ENCODE measurements at places on chromosomes 12 and 14.

DNA sequence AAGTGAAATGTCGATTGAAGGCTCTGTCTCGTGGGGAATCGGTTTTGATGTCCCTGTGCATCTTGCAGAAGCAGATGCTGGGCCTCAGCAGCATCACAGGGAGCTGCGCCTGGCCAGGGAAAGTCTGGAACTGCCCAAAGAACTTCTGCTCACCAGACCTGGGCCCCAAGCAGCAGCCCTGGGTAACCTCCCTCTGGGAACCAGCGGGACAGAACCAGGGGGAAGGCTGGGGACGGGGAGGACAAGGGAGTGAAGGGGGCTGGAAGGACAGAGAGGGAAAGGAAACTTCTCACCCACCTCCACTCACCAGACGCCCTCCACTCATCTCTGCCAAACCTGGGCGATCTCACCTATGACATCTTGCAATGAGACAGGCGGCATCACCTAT, 26.8 kb upstream of the C14orf180 start:
- H3K27ac ChIP-seq = no peak overlapping the region
- no peak overlapping the region for H3K4me3 ChIP-seq
- H3K4me1 ChIP-seq = no peaks in the 10 kb centered on the region
- no peaks in the 10 kb centered on the region for H3K36me3 ChIP-seq

DNA sequence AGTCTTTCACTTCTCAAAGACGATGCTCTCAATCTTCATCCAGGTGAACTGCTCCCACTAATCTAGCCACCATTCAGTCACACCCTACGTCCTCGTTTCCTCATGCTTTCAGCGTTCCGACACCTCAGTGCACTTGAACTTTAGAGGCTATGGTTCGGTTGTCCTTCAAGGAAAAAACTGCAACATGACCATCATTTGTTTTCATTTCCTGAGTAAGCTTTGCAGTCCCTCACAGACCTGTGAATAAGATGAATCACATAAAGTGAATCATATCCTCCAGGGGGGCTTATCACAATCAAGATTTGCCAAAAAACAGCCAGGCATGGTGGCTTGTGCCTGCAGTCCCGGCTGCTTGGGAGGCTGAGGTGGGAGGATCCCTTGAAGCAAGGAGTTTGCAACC, 80.2 kb downstream of the TMCC3 start:
- H3K4me1 ChIP-seq = no peaks in the 10 kb centered on the region
- peaks cover 23% of the 10 kb centered on the region for H3K27me3 ChIP-seq
- no peak overlapping the region for H3K27ac ChIP-seq

- H3K4me1 ChIP-seq = no peaks in the 10 kb centered on the region
- no peak for DNase-seq
- no peak overlapping the region for H3K27ac ChIP-seq
Observed at GRCh38 chr14:36856095-36856878, 194.6 kb downstream of the PAX9 start.

DNA sequence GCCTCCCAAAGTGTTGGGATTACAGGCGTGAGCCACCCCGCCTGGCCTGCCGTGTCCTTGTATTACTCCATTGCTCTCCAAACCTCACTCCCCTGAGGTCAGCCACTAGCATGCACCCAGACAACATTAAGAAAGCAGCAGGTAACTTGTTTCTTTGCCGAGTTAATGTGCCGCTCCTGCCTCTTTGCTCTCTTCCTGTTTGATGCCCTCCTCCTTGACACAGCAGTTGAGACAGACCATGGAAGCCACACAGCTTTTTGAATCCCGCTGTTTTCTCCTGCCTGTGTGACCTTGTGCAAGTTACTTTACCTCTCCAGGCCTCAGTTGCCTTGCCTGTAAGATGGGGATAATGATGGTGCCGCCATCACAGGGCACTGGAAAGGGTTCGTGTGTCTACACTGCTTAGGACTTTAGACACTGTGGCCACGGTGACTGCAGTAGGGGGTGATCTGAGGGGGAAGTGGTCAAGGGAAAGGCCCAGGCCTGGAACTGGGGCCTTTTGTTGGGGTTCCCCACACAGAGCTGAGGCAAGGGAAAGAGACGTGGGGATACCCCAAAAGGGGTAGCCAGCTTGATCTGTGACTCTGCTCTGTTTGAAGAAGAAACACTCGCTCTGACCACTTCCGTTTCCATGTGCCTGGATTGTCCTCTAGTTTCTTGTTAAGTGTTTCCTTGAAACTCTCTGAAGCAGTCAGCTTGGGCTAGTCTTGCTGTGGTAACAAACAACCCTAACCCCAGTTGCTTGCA, 69.3 kb downstream of the RIN3 start:
- H3K4me3 ChIP-seq = no peak overlapping the region
- peaks cover 14% of the 10 kb centered on the region for H3K36me3 ChIP-seq
- no peak overlapping the region for H3K27ac ChIP-seq
- H3K4me1 ChIP-seq = peaks cover 48% of the 10 kb centered on the region

DNA sequence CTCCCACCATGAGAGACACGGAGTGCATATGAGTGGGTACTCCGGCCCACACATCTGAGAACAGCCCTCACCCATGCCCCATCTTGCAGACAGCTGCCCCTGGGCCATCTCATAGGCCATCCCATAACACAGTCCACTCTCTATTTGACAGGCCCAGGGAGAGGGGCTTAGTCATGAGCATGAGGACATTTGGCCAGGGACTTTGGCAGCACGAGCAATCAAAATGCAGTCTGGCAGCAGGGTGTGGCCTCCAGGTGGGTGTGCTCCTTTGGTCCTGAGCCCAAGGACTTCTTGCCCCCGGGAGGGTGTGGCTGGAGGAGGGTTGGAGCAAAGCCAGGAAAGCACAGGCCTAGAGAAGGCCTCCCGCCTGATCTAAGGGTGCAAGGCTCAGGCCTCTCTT, 25.6 kb downstream of the EMP1 start:
- no peak for DNase-seq
- no peak overlapping the region for H3K4me3 ChIP-seq
- no peaks in the 10 kb centered on the region for H3K36me3 ChIP-seq
- no peaks in the 10 kb centered on the region for H3K4me1 ChIP-seq
- no peak overlapping the region for H3K27ac ChIP-seq

- H3K27me3 ChIP-seq = no peaks in the 10 kb centered on the region
- DNase-seq = no peak
- no peak overlapping the region for H3K4me3 ChIP-seq
- H3K4me1 ChIP-seq = no peaks in the 10 kb centered on the region
Observed at GRCh38 chr14:104295681-104296387, 157.4 kb downstream of the KIF26A start.

DNA sequence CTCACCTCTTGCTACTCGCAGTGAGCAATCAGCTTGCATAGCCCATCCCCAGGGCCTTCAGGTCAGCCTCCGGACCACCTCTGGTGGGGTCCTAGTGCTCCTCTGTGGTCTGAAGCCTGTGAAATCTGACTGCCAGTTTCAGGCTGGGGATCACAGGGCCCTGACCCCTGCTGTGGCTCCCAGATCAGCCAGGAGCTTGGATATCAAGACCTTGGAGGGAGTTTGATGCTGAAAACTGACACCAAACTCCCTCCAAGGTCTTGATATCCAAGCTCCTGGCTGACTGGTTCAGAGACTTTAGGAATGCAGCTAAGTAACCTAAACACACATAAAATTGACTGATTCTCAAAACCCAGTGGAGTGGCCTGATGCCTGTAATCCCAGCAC, 19.8 kb upstream of the DHRS4 start:
- DNase-seq = no peak
- peaks cover 4% of the 10 kb centered on the region for H3K27me3 ChIP-seq
- H3K4me3 ChIP-seq = no peak overlapping the region
- no peaks in the 10 kb centered on the region for H3K36me3 ChIP-seq
- no peaks in the 10 kb centered on the region for H3K4me1 ChIP-seq
- H3K27ac ChIP-seq = no peak overlapping the region

GRCh38 chr14:52650774-52651173, 44.6 kb downstream of the ERO1A start:
- no peak for DNase-seq
- no peak overlapping the region for H3K4me3 ChIP-seq
- no peaks in the 10 kb centered on the region for H3K27me3 ChIP-seq
- H3K4me1 ChIP-seq = peaks cover 3% of the 10 kb centered on the region
- peaks cover 57% of the 10 kb centered on the region for H3K36me3 ChIP-seq
- no peak overlapping the region for H3K27ac ChIP-seq

DNA sequence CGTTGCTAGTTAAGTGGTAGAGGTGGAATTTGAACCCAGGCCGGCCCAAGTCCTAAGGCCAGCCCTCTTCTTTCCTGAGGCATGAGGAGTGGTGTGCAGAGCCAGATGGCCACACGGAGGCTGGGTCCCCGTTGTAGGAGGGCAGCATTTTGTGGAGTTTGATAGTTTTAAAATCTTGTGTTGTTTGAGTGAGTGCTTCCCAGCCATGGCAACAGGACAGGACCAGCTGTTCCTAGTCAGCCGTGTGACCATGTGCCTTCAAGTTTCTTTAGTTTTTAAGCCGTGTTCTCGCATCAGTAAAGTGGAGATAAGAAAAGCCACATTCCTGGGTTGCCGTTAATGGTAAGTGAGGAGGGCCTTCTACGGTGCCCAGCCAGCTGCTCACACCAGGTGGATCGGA, 44.4 kb downstream of the UBE3B start:
- peaks cover 17% of the 10 kb centered on the region for H3K36me3 ChIP-seq
- DNase-seq = no peak
- no peak overlapping the region for H3K27ac ChIP-seq
- H3K4me1 ChIP-seq = no peaks in the 10 kb centered on the region
- H3K27me3 ChIP-seq = no peaks in the 10 kb centered on the region

GRCh38 chr14:98594156-98594555, 677.8 kb downstream of the BCL11B start:
- no peak overlapping the region for H3K27ac ChIP-seq
- no peak overlapping the region for H3K4me3 ChIP-seq
- H3K36me3 ChIP-seq = no peaks in the 10 kb centered on the region
- no peaks in the 10 kb centered on the region for H3K27me3 ChIP-seq
- no peaks in the 10 kb centered on the region for H3K4me1 ChIP-seq

- no peaks in the 10 kb centered on the region for H3K4me1 ChIP-seq
- no peak overlapping the region for H3K27ac ChIP-seq
- H3K4me3 ChIP-seq = no peak overlapping the region
Observed at GRCh38 chr14:30223385-30223785, 295.7 kb upstream of the PRKD1 start.

GRCh38 chr12:57261428-57261865, 10.5 kb upstream of the STAC3 start:
- peaks cover 3% of the 10 kb centered on the region for H3K4me1 ChIP-seq
- no peak overlapping the region for H3K4me3 ChIP-seq
- H3K27ac ChIP-seq = no peak overlapping the region

DNA sequence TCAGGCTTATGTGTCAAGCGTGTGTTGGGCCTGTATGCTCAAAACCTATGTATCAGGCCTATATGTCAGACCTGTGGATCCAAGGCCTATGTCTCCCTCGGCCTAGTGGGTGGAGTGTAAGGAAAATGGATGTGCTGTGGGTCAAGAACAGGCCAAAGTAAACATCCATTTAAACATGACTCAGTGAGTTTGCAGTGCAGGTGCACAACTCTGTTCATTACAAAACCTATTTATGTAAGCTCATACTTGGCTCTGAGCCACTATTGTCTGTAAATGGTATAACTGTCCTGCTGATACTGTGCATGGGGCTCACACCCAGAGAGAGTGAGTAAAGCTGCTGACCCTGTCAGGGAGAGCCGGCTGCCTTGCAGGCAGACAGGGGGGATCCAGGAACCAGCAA, 249.7 kb upstream of the AVPR1A start:
- H3K4me3 ChIP-seq = no peak overlapping the region
- H3K4me1 ChIP-seq = no peaks in the 10 kb centered on the region
- no peak overlapping the region for H3K27ac ChIP-seq
- no peak for DNase-seq
- H3K27me3 ChIP-seq = no peaks in the 10 kb centered on the region

DNA sequence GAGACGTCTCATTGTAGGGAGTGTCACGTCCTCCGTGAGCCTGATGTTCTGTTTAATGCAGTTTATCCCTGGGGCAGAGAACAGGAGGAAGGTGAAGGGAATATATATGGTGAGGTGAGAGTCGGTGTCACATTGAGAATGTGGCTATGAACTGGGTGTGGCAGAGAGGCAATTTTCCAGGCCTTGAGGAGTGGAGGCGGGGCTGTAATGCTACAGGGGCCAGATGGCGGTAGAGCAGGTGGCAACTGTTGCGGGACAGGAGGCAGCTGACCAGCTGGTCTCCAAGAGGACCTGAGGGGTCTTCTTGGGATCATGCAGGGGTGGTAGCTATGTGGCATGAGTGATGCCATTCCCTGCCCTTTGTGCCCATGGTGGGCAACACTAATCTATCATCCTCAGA, 59.6 kb downstream of the CACNA1C start:
- no peak for DNase-seq
- H3K4me3 ChIP-seq = no peak overlapping the region
- H3K27ac ChIP-seq = no peak overlapping the region
- no peaks in the 10 kb centered on the region for H3K36me3 ChIP-seq

DNA sequence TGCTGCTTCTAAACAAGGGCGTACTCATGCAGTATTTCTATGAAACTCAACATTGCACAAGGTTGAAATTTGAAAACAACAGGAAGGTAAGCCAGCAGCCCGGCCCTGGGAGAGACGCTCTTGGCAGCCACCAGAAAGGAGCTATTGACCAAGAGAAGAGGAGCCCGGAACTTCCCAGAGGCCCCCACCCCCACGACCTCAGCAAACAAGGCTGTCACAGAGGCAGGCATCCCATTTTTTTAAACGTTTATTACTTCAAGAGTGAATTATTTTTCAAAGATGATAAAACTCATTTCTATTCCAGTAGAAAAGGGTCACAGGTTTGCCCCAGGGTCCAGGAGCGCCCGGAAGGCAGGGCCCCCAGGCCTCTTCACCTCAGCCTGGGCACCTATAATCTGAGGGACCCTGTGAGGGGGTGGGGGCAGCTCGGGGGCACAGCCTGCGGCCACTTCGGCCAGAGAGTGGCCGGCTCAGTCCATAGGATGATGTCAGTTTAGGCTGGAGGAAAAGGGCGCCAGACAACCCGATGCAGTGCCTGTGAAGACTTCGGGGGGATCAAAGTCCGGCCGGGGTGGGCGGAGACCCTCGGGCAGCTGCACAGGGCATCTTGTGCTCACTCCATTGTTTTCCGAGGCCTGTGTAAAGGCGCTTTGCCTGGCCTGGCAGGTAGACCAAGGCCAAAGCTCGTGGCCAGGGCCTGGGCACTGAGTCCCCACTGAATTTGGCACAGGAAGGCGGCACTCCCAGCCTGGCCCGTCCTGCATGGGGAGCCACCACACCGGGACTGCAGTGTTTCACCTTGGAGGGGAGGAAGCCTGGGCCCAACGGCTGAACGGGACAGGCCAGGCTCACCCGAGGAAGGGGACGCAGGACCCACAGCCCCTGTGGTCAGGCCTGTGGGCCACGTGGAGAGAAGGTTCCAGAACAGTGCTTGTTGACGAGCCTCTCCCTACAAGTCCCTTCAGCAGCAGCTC, 86.0 kb downstream of the SCARB1 start:
- no peak overlapping the region for H3K27ac ChIP-seq
- peaks cover 24% of the 10 kb centered on the region for H3K4me1 ChIP-seq
- no peak for DNase-seq
- no peak overlapping the region for H3K4me3 ChIP-seq
- H3K27me3 ChIP-seq = peaks cover under 1% of the 10 kb centered on the region

DNA sequence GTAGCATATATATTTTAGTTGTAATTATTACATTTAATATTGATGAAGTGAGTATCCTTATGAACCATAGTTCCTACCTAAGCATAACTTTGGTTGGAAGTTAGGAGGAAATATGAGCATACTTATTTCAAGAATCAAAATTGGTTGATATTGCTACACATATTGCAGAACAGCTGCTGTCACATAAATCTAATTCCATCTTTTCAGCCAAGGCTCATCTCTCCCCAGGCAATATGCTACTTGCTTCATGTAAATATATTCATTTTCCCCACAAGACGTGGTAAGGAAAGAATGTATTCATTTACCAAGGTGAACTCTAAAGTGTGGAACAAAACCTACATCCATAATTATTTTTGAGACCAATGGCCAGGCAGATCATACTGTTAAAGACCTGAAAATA, 62.5 kb upstream of the HIF1A start:
- peaks cover 3% of the 10 kb centered on the region for H3K36me3 ChIP-seq
- H3K4me3 ChIP-seq = no peak overlapping the region
- no peaks in the 10 kb centered on the region for H3K27me3 ChIP-seq
- DNase-seq = no peak

Data from T-helper 2 cell treated with Interferon-gamma antibody and Interleukin-4, amounts not matched to agents 5 μg/mL and 100 μg/mL, for 36 hours (primary cell).